Psoas muscle (tissue), 8 donors: ENCODE measurements at places on chromosomes 5 and 9. TPM values are rescaled to one million over a fixed set of nuclear protein-coding genes. Genes with fewer than 3 reads are reported as not detected.

DNA sequence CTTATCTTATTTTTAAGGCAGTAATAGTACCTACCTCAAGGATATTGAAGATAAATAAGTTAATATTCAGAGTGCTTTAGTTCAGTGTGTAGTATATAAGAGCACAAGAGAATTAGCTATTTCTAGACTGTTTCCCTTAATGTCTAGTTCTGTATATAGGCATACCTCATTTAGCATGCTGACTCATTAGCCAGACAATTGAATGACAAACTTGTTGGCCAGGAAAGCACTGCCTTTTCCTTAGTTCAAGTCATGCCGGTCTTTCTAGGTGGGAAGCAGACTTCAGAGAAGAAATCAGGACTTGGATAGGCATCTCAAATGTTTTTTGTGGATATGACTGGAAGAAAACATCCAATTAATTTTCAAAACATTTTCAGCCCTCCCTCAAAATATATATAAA lies 3.2 kb upstream of the FBXO4 start:
- H3K36me3 ChIP-seq, result peaks cover 42% of the 10 kb centered on the region
- no peak for DNase-seq
- H3K4me1 ChIP-seq, result peaks cover 16% of the 10 kb centered on the region

DNA sequence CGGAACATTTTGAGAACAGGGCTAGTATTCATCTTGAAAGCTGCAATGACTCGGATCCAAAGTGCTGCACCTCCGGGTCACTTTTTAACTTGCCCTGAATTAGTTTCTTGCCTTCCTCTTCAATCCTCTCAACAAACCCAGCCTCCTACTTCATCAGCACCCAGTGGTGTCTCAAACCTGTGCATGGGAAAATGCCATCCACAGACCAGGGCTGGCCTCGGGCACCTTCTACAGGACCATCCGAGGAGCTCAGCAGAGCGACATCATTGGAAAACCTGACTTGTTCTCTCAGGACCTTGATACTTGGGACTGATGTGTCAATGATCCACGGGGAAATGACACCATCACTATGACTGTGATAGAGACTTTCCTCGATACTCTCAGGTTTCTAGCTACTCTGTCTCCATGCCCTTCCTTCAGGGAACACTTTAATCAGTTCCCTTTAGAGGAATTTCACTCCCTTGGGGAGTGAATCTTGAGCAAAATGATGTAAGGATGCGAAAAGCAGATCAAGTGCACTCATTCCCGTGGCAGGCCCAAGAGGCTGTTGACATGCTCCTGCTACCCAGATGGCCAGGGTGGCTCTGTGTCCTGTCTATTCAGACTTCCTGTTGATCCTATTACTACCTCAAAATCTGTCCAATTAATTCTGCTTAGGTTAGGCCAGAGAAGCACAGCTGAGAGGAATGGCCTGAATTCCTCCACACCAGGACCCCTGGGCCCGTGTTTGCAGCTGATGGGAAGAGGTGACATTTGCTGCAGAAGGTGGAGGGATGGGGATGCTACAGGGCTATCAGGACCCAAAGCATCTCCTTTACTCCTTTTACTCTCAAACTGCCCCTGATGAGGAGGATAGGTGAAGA lies 96.5 kb upstream of the SLC25A48 start:
- no peak for DNase-seq
- H3K4me3 ChIP-seq, result no peak overlapping the region

GRCh38 chr9:38119560-38120236 lies 50.7 kb upstream of the SHB start:
- no peak overlapping the region for H3K4me3 ChIP-seq
- no peaks in the 10 kb centered on the region for H3K4me1 ChIP-seq
- no peaks in the 10 kb centered on the region for H3K36me3 ChIP-seq
- peaks cover 1% of the 10 kb centered on the region for H3K27me3 ChIP-seq

DNA sequence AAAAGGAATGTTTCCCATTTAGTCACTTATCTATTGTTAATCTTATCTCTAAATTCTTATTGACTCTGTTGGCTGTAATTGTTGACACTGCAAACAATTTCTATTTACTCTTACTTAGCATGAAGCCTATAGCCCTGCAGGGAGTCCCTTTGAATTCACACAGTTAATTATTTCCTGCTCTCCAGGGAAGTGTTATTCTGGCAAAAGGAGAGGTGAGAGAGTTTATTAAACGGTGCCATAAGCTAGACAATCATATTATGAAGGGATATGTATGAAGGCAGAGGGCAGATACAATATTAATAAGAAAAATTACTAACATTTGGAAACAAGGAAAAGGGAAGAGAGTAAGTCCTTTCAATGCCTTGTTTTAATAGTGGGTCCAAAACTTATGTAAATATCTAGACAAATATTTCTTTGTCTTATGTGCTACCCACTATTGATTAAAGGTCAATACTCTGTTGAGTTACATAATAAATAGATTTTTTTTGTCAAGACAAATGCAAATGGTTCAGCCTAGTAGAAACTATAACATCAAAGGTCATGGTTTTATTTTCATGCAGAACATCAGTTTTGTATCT lies 107.1 kb downstream of the CDH18 start:
- H3K4me1 ChIP-seq, result no peaks in the 10 kb centered on the region
- no peaks in the 10 kb centered on the region for H3K27me3 ChIP-seq
- H3K36me3 ChIP-seq, result no peaks in the 10 kb centered on the region
- no peak overlapping the region for H3K27ac ChIP-seq

DNA sequence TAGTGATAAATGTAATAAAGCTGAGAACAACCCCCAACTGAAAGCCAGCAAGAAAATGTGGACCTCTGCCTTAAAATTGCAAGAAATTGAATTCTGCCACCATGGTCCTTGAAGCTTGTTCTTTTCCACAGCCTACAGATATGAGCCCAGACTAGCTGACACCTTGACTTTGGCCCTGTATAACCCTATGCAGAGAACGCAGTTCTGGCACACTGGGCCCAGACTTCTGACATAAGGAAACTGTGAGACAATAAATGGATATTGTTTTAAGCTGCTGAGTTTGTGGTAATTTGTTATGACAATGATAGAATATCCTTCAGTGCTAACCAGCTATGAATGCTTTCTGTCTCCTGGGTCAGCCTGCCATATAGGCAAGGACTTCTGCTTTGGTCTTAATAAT lies 315.6 kb upstream of the RIOK2 start:
- no peaks in the 10 kb centered on the region for H3K4me1 ChIP-seq
- no peaks in the 10 kb centered on the region for H3K36me3 ChIP-seq
- H3K4me3 ChIP-seq, result no peak overlapping the region
- no peaks in the 10 kb centered on the region for H3K27me3 ChIP-seq
- no peak overlapping the region for H3K27ac ChIP-seq

- no peak overlapping the region for H3K27ac ChIP-seq
- no peaks in the 10 kb centered on the region for H3K4me1 ChIP-seq
- DNase-seq, result peak; percentile 65
- H3K27me3 ChIP-seq, result no peaks in the 10 kb centered on the region
- no peak overlapping the region for H3K4me3 ChIP-seq
- no peaks in the 10 kb centered on the region for H3K36me3 ChIP-seq
Observed at GRCh38 chr5:138641547-138642298, 66.5 kb upstream of the HSPA9 start.

GRCh38 chr5:151691706-151692105 lies 5.0 kb upstream of the SPARC start:
- DNase-seq, result no peak
- no peak overlapping the region for H3K27ac ChIP-seq
- peaks cover 21% of the 10 kb centered on the region for H3K4me1 ChIP-seq
- no peaks in the 10 kb centered on the region for H3K27me3 ChIP-seq
- H3K4me3 ChIP-seq, result no peak overlapping the region

RAB3C gene
- polyA plus RNA-seq, result 0.91 TPM

GRCh38 chr9:15936306-15936921 lies 383.6 kb downstream of the CCDC171 start:
- H3K4me1 ChIP-seq, result no peaks in the 10 kb centered on the region
- no peak overlapping the region for H3K27ac ChIP-seq
- no peaks in the 10 kb centered on the region for H3K36me3 ChIP-seq
- H3K4me3 ChIP-seq, result no peak overlapping the region
- H3K27me3 ChIP-seq, result no peaks in the 10 kb centered on the region
- no peak for DNase-seq

DNA sequence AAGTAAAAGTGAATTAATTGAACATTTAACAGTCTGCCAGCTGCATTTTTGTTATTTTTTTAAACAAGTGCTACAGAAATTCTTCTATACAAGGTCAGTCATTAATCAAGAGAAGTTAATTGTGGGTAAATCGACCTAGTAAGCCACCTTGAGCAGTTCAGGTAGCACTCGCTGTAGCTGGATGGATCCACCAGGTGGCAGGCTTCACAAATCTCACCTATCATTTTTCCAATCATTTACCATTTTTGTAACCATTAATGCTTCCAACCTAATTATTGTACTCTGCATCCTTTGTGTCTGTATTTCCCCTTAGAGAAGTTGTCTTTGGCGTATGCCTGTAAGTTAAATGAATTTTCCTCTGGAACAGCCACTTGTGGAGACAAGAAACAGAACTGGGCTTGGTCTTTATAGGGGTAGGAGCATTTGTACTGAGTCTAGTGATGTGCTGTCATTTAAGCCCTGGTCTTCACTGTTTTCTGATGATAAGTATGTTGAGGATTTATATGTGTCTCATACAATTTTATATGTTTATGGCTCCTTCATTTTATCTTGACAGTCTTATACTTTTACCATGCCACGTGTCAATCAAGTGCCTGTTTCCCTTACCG lies 39.5 kb downstream of the CD180 start:
- H3K36me3 ChIP-seq, result peaks cover 91% of the 10 kb centered on the region
- H3K27me3 ChIP-seq, result no peaks in the 10 kb centered on the region
- DNase-seq, result peak; percentile 23
- H3K4me1 ChIP-seq, result peaks cover 4% of the 10 kb centered on the region
- no peak overlapping the region for H3K4me3 ChIP-seq

DNA sequence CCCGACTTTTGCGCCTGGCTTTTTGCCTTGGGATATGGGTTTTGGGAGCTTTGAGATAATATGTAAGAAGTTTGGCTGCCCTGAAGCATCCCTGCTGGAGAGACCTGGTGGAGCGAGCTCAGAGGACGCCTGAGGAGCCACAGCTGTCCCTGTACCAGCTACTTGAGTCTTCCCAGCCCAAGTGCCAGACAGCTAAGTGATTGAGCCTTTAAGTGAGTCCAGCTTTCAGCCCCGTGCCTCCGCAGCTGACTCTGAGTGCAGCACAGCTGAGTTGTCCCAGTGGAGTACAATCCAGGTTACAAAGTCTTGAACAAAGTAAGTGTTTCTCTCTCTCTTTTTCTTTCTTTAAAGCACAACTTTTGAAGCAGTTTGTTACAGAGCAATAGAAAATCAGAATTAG lies 203.8 kb upstream of the DAP start:
- no peak overlapping the region for H3K4me3 ChIP-seq
- no peak overlapping the region for H3K27ac ChIP-seq
- no peaks in the 10 kb centered on the region for H3K4me1 ChIP-seq
- no peaks in the 10 kb centered on the region for H3K36me3 ChIP-seq
- no peaks in the 10 kb centered on the region for H3K27me3 ChIP-seq
- no peak for DNase-seq

DNA sequence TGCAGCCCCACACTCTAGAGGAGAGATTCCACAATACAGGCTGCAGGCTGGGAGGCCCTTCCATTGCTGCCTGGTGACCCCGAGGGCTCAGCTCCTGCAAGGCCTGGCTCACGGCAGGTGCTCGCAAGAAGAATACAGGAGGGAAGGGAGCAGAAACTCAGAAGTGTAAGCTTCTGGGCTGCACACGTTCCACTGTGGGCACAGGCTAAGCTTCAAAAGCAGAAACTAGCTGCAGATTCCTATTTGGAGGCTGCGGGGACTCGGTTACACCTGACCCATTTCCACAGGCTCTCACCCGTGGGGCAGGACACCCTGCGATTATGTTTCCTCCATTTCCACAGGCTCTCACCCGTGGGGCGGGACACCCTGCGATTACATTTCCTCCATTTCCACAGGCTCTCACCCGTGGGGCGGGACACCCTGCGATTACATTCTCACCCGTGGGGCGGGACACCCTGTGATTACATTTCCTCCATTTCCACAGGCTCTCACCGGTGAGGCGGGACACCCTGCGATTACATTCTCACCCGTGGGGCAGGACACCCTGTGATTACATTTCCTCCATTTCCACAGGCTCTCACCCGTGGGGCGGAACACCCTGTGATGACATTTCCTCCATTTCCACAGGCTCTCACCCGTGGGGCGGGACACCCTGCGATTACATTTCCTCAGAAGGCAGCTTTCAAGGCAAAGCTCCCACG lies 10.3 kb downstream of the LPCAT1 start:
- DNase-seq, result peak; percentile 30
- H3K27me3 ChIP-seq, result no peaks in the 10 kb centered on the region
- H3K4me3 ChIP-seq, result no peak overlapping the region

PFN3 gene
- polyA plus RNA-seq, result not detected

GRCh38 chr9:98010445-98010844 lies 27.3 kb downstream of the ANP32B start:
- no peaks in the 10 kb centered on the region for H3K27me3 ChIP-seq
- DNase-seq, result no peak
- H3K4me3 ChIP-seq, result no peak overlapping the region
- H3K36me3 ChIP-seq, result peaks cover 10% of the 10 kb centered on the region
- peak overlapping the region; percentile 39 for H3K27ac ChIP-seq
- peaks cover 15% of the 10 kb centered on the region for H3K4me1 ChIP-seq

- H3K4me1 ChIP-seq, result peaks cover 14% of the 10 kb centered on the region
- H3K36me3 ChIP-seq, result peaks cover 96% of the 10 kb centered on the region
- no peak overlapping the region for H3K27ac ChIP-seq
Observed at GRCh38 chr5:95895771-95896170, 65.9 kb downstream of the ELL2 start.
